Activated T-cell treated with anti-CD3 and anti-CD28 coated beads, Interleukin-2, amount 50 U/mL, for 72 hours (primary cell): ENCODE measurements at places on chromosomes 1 and 21. TPM values are rescaled to one million over a fixed set of nuclear protein-coding genes. Genes with fewer than 3 reads are reported as not detected.

Gene MMEL1
- total RNA-seq = 1.9 TPM

Gene CEP350
- 60.6 TPM for total RNA-seq

Gene CFHR1
- not detected for total RNA-seq

Gene CRYAA
- not detected for total RNA-seq

Gene TMEM81
- total RNA-seq = 6.1 TPM

Gene TINAGL1
- not detected for total RNA-seq

Gene ERICH3
- not detected for total RNA-seq

Gene OR2M5
- not detected for total RNA-seq

Gene MAP3K21
- 1.8 TPM for total RNA-seq

Gene COG2
- total RNA-seq = 32.6 TPM

Gene PLEKHN1
- total RNA-seq = 1.9 TPM

Gene PTPN7
- 196 TPM for total RNA-seq

Gene NFASC
- total RNA-seq = 0.38 TPM

Gene XCL2
- 15.7 TPM for total RNA-seq

Gene EXO1
- total RNA-seq = 42.1 TPM

Gene OR2T11
- not detected for total RNA-seq

Gene TRIM63
- 0.35 TPM for total RNA-seq

Gene WNT2B
- 0.29 TPM for total RNA-seq

Gene MANEAL
- 1.9 TPM for total RNA-seq

Gene VAV3
- 2.8 TPM for total RNA-seq

Gene OR2L13
- total RNA-seq = 0.24 TPM

Gene EDN2
- not detected for total RNA-seq

Gene LCE2A
- total RNA-seq = not detected

Gene CHRM3
- total RNA-seq = 0.50 TPM

Gene SPATA46
- total RNA-seq = not detected

Gene FLG2
- not detected for total RNA-seq

Gene FLVCR1
- 9.5 TPM for total RNA-seq

Gene LRRC38
- total RNA-seq = not detected

Gene F13B
- not detected for total RNA-seq

Gene OR6N1
- total RNA-seq = not detected

Gene OR2T27
- not detected for total RNA-seq

Gene S100A3
- total RNA-seq = not detected

Gene KCNH1
- total RNA-seq = not detected

Gene SLC6A9
- 24.5 TPM for total RNA-seq

Gene OVAAL
- not detected for total RNA-seq

Gene MAGI3
- total RNA-seq = 5.5 TPM

Gene SLAMF9
- not detected for total RNA-seq

Gene RBM11
- total RNA-seq = 10.3 TPM

Gene HES2
- 0.44 TPM for total RNA-seq

Gene S100A7
- not detected for total RNA-seq

Gene NPHS2
- total RNA-seq = not detected

Gene KLHDC9
- total RNA-seq = 5.7 TPM

Gene LCE1F
- not detected for total RNA-seq

Gene LPAR3
- total RNA-seq = 0.24 TPM

Gene CHD5
- 0.16 TPM for total RNA-seq

Gene IL10
- 0.77 TPM for total RNA-seq

Gene NCF2
- total RNA-seq = 29.5 TPM

Gene PM20D1
- total RNA-seq = 0.44 TPM

Gene S100A12
- not detected for total RNA-seq

Gene COA6
- total RNA-seq = 58.2 TPM

Gene CFAP107
- not detected for total RNA-seq

Gene C2CD4D
- total RNA-seq = 4.4 TPM

Gene SLC2A5
- not detected for total RNA-seq

Gene NMNAT2
- total RNA-seq = not detected

Gene ZYG11A
- 0.72 TPM for total RNA-seq

Gene SPRR1A
- total RNA-seq = not detected
